ENCODE measurements at places on chromosomes 2 and 18.

DNA sequence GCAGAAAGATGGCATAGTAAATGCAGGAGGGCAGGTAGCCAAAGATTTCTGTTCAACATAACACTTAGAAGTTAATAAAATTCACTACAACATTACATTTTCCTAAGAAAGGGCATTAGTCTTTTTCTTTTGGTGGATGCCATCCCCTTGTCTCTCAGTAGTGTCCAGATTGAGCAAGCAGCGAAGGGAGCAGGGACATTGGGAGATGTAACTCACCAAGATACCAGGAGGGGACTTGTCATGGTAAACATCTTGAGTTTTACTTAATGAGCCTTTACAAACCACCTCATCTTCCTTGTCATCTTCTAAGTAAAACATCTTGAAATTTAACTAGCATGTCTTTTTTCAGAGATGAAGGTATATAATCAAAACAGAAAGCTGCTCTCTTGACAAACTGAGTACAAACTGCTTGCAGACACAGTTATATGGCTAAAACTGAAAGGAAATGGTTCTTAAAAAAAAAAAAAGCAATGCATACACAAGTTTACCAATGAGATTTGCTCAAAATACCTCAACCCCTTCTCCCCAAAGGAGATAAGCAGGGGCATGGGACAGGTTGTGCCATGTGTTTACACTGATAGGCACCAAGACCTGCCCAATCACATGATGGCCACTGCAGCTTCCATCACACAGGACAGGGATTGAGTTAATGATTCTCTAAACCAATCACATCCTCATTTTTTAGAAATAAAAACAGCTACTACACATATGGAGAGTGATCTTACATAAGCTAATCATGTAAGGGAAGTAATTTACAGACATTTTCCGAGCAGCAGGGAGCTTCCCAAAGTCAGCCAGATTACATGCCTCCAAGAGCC is 30.3 kb downstream of the LPIN2 start:
- DNase-seq, result no peak

DNA sequence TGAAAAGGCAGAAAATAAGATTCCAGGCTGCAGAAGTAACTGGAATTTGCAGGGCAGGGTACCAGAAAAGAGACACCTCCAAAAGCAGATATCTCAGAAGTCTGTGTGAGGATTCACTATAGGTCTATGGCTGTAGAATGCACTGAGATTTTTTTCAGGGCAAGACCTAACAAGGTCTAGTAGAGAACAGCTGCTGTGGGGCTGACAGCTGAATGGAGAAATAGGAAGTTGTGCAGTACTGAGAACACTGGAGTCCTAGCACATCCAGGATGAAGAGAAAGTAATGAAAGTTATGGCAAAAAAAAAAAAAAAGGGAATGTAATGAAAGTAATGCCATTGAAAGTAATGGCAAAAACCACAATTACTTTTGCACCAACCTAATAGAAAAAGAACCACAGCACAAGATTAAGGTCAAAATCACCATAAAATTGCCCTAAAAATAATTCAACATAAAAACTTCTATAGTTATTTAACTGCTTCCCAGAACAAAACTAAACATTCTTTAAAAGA is 57.3 kb downstream of the CPO start:
- no peak for DNase-seq

- no peak for DNase-seq
Observed at GRCh38 chr2:37447446-37447845, 103.0 kb downstream of the QPCT start.

DNA sequence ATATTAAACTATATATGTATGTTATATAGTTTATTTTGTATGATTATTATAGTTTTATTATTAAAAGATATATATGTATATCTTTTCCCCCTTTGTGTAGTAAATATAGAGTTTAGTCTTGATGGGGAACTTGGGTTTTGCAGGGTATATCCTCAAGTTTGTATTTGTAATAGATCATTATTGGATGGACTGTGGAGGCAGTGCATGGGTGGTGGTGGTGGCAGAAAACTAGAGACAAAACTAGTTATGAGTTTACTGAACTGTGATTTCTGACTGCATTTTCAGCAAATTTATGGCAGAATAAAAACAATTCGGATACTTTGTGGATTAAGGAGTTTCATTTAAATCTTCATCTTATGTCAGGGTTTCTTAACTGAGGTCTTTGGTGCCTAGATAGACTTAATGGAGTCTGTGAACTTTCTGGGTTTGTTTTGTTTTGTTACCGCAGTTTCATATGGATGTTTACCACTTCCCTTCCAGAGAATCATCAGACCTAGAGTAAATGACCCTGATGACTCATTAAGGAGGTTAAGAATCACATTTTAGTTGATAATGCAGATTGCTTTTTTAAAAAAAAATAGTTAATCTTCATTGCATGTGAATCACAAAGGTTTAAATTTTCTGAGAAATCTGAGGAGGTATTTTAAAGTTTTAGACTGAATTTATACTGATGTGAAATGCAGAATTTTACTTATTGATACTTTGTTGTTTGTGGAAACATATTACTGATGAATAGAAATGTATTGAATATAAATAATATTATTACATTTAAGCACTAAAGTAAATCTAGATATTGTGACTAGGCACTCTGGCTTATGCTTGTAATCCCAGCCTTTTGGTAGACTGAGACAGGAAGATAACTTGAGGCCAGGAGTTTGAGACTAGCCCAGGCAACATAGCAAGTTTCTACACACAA is 14.5 kb downstream of the EPC2 start:
- DNase-seq, result no peak

GRCh38 chr2:71538241-71538640 is 84.9 kb downstream of the DYSF start:
- no peak for DNase-seq

GRCh38 chr2:135890835-135891234 is 14.6 kb upstream of the MCM6 start:
- no peak for DNase-seq

GRCh38 chr2:50042771-50043170 is 888.5 kb upstream of the FSHR start:
- DNase-seq, result no peak
